ENCODE measurements at places on chromosomes 13 and 19.

- DNase-seq, result peak; percentile 85
Measured at GRCh38 chr13:21476893-21477472, 17.9 kb upstream of the ZDHHC20 start.

- no peak for DNase-seq
Measured at GRCh38 chr19:16462757-16463250, 9.0 kb downstream of the EPS15L1 start.

DNA sequence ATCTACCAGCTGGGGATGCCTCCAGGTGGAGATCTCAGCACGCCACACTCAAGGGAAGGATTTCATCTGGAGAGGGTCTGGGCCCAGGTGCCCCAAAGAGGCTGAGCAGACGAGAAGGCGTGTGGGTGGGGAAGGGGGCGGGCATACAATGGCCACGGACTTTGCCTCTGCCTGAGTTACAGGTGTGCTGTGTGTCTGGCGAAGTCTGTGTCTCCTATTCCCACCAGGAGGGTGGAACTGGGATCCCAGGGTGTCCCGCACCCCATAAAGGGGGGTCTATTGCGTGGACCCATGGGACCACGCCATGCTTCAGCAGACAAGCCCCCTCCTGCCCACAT is 3.6 kb downstream of the TLE2 start:
- DNase-seq, result no peak

GRCh38 chr13:28679628-28680027 is 20.7 kb downstream of the POMP start:
- peak; percentile 38 for DNase-seq

DNA sequence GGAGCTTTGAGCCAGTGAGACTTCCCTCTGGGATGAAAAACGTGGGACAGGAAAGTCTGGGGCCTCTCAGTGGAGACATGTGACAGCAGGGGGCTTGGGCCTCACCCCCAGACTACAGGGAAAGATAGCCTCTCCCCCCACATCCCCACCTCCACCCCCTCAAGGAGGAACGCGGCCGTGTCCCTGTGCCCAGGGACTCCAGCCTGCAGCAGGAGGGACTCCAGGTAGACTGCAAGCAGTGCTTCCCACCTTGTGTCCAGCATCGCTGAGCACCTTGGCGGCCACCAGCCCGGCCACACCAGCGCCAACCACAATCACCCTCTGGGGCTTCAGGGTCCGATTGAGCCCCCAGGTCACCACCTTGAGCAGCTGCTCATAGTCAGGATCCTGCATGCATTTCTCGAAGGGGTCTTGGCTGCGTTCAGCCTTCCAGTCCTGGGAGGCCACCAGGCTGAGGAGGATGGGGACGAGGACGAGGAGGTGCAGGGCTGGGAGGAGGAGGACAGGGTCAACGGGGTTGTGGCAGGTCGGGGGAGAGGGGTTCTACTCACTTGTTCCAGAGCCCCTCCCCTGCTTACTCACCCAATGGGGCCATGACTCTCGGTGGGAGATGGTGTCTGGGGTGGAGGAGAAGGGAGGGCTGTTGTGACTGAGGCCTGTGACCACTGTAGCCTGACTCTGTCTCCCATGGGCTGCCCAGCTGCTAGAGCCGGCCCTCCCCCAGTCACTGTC is 955 bp downstream of the IL4I1 start:
- peak; percentile 52 for DNase-seq

Measured in H7 (cell line).